ENCODE measurements at places on chromosomes 12 and 14. TPM values are rescaled to one million over a fixed set of nuclear protein-coding genes. Genes with fewer than 3 reads are reported as not detected.

GRCh38 chr12:109779382-109779781 lies 53.8 kb downstream of the TRPV4 start:
- DNase-seq = no peak

- DNase-seq = no peak
Observed at GRCh38 chr14:95863295-95863694, 13.3 kb upstream of the TUNAR start.

YLPM1 gene
- total RNA-seq = 36.1 TPM

GRCh38 chr14:21791749-21792148 lies 118.1 kb upstream of the OR4E1 start:
- no peak for DNase-seq

GRCh38 chr12:105331805-105332251 lies 1.3 kb downstream of the C12orf75 start:
- DNase-seq = peak; percentile 58

RIPK3 gene
- 38.2 TPM for total RNA-seq

DNA sequence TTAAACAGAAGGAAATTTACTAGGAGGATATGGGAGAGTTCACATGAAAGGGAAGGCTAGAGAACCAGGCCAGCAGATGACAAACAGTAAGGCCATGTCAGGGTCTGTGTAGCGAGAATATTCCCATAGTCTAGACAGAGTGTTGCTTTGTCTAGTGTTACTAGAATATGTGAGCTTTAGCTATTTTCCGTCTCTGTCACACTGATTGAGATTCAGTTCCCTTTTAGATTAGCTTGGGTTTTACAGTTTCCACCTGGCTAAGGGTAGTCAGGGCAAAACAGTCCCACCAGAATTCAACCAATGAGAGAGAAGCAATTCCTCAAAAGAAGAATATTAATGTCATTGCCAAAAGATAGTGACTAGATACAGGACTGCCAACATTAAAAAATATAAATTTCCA lies 82.8 kb upstream of the MDM1 start:
- DNase-seq = no peak

KLRD1 gene
- total RNA-seq = 1.1 TPM

DNA sequence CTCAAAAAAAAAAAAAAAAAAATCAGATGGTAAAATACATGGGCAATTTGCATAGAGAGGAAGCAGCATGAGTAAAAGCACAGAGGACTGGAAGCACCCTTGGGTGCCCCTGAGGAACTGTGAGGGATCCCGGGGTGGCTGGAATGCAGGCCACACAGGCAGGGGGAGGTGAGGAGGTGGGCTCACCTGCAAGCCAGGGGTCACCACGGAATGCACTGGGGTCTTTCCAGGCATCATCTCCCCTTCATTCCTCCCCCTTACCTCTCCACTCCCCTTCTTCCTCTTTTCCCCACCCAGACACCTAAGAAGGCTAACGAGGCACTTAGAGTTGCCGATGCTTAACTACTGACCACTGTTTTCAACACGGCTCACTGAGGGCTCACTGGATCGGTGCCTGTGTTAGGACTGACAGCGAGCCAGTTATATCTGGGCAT lies 14.4 kb upstream of the HIP1R start:
- DNase-seq = no peak

- no peak for DNase-seq
Observed at GRCh38 chr12:42104784-42105183, 39.9 kb downstream of the GXYLT1 start.

GRCh38 chr12:59737725-59738463 lies 142.1 kb downstream of the SLC16A7 start:
- DNase-seq = no peak

FGF23 gene
- total RNA-seq = not detected

GRCh38 chr14:67882986-67883555 lies 63.5 kb downstream of the RAD51B start:
- DNase-seq = no peak

GRCh38 chr12:119528241-119528640 lies 65.3 kb upstream of the TMEM233 start:
- no peak for DNase-seq

GRCh38 chr12:71393625-71394024 lies 46.0 kb upstream of the LGR5 start:
- DNase-seq = no peak

- DNase-seq = no peak
Observed at GRCh38 chr12:76455582-76456345, 103.8 kb downstream of the OSBPL8 start.

DNA sequence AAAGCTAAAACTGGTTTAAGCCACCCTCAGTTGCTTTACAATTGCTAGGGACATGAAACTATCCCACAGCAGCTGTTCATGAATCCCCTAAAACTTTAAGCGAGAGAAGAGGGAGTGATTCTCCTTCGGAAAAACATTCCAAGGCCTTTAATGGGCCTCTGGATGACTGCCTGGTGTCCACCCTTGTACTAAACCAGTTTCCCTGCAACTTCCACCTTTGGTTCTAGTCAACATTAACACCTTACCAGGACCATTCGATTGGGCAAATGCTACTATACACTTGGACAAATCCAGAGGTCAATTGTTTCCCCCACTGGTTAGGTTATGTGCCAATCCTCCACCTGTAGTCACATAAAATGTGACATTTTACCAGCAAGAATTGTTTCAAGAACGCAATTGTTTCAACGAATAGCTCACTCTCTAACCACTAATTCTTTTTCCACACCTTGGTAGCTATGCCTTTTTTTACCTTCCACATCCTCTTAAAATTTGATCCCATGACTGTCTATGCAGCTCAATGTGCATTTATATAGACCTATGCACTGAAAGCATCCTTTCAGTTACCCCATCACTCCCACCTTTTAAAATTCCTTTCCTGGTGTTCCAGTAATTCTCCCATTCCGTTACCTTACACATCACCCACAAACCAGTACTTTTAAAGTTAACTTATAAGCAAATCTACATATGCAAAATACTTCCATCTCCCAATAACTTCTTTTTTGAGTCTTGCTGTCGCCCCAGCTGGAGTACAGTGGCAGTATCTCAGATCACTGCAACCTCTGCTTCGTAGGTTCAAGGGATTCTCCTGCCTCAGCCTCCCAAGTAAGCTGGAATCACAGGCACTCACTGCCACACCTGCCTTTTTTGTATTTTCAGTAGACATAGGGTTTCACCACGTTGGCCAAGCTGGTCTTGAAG lies 3.6 kb downstream of the UBC start:
- DNase-seq = peak; percentile 29

HOTAIR gene
- total RNA-seq = not detected

IL31 gene
- not detected for total RNA-seq

DNA sequence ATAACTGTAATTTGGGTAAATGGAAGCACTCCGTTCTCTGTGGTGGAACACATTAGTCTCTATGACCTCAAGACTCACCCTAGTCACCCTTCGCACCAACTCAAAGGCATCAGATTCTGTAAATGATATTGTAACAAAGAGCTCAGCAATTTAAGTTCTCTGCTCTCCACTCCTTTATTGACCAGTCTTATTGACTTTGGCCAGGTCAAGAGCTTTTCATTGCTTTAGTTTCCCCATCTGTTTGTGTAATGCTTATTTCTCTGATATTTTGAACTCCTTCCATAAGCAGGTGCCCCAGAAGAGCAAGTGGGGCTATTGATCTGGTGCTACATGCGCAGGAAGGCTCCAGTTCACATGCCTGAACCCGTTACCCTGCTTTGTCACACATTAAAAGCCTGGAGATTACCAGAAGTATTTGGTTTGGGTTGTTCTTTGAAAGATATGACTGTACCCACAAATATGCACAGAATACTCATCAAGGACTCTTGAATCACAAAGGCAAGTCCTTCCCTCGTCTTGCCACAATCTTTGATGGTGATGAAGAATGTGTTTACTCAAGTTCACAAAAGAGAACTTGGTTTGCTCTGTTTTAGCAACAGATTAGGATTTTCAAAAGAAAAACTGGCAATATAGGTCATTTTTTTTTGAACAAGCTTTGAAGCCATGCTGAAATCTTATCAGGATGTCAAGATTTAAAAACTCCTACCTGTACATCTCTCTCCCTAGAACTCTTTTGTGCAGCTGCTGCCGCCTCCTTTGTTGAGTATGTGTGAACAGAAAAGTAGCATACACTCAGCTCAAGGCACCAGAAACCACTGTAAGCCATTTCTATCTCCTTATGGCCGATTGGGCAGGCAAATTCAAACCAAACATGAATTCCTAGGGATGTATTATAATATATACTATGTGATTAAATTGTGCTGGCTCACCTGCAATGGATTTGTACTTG lies 193.9 kb downstream of the BCAT1 start:
- DNase-seq = no peak

Data from colonic mucosa (tissue), 4 donors.